CD8-positive, alpha-beta memory T cell (primary cell): ENCODE measurements at places on chromosomes 3 and 15.

GRCh38 chr15:42090781-42091180 lies 3.6 kb downstream of the PLA2G4D start:
- no peak for DNase-seq

GRCh38 chr3:12875857-12876836 lies 34.8 kb upstream of the RPL32 start:
- DNase-seq = peak; percentile 14

DNA sequence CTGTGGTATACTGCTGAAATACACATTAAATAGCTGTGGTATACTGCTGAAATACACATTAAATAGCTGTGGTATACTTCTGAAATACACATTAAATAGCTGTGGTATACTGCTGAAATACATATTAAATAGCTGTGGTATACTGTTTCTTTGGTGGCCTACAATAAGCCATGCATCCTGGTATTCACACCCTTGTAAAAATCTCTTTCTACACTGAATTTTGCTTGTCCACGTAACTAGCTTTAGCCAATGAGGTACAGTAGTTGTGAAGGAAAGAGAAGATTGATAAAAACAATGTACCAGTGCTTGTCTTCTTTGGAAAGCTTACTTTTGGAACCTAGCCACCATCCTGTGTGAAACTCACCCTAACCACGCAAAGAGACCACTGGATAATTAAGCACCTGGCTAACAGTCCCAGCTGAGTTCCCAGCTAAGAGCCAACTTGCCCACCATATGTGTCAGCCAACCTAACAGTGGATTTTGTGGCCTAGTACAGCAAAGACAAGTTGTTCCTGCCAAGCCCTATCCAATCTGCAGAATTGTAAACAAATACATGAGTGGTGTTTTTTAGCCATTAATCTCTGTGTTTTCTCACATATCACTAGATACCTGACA lies 103.4 kb upstream of the MELTF start:
- no peak for DNase-seq

DNA sequence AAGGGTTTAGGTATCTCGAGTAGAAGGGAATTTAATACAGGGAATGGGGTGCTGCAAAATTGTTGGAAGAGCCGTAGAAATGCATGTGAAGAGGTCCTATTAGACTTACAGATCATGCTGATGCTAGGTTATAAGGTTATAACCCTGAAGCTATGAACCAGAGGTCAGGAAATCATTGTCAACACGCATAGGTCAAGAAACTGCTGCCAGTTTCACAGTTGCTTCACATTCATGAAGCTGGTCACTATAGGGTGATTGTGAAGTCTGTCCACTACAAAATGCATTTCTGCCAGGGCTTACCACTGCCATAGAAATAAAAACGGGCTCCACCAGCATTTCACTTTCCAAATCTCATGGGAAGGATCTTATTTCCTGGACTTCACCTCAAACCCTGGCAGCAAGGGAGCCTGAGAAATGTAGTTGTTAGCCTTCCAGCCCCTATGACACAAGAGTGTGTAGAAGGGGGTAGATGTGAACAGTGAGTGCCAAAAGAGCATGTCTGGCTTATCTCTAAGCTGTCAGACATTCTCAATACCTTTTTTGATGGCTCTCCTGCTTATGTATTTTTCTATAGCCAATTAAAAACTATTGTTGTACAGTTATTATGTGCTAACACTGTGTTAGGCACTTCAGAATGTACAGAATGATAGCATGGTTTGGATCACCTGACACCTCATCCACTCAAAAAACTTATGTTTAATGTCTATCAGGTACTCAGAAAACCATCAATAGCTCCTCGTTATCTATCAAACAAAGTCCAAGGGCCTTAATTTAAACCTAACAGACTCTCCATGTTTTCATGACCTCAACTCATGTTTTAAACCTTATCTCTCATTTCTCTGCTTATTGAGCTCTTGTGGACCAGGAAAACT lies 148.3 kb upstream of the TSC22D2 start:
- DNase-seq = no peak

GRCh38 chr15:92833106-92833433 lies 67.1 kb upstream of the CHD2 start:
- DNase-seq = no peak

GRCh38 chr3:186949281-186949982 lies 19.1 kb downstream of the ST6GAL1 start:
- no peak for DNase-seq

DNA sequence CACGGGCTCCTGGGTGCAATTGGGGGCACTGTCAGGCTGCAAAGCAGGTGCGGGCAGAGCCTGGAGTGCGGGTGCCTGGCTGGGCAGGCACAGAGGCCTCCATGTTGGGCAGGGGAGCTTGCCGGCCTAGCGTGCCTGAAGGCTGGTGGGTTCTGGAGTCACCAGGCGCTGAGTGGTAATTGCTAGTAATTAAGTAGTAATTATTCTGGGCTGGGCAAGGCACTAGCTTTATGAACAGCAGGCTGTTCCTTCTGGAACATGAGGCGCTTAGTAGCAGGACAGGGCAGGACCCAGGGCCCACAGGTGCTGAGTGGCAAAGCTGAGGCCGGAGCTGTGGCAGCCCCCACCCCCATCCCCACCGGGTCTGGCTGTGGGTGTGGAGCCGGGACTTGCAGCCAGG lies 25.3 kb downstream of the PLXNA1 start:
- DNase-seq = no peak

DNA sequence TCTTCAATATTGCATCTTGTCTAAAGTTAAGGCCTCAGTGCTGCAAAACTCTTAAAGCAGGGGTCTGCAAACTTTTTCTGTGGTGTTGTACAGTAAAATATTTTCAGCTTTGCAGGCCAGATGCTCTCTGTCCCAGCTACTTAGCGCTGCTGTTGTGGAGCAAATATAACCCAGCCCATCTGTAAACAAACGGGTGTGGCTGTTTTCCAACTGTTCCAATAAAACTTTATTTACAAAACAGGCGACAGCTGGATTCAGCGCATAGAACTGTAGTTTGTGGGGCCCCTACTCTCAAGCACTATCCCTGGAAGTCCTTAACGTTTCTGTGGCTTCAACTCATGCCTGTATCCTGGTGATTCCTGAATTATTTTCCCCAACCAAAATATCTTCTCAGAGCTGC lies 365.0 kb downstream of the FOXP1 start:
- no peak for DNase-seq

DNA sequence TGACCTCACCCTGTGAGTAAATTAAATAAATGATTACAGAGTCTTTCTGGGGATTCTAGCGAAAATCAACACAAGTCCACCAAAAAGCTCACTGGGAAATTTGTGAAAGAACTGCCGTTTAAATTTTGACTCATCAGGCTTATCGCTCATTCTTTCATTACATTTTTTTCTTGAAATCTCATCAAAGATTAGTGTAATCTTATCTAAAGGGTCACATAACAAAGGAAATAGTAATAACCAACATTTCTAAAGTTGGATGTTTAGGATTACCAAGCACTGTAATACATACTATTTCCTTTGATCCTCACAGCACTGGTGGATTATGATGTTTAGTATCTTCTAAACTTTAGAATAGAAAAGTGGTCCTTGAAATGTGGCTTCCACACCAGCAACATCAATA lies 111.1 kb upstream of the CBLB start:
- no peak for DNase-seq

DNA sequence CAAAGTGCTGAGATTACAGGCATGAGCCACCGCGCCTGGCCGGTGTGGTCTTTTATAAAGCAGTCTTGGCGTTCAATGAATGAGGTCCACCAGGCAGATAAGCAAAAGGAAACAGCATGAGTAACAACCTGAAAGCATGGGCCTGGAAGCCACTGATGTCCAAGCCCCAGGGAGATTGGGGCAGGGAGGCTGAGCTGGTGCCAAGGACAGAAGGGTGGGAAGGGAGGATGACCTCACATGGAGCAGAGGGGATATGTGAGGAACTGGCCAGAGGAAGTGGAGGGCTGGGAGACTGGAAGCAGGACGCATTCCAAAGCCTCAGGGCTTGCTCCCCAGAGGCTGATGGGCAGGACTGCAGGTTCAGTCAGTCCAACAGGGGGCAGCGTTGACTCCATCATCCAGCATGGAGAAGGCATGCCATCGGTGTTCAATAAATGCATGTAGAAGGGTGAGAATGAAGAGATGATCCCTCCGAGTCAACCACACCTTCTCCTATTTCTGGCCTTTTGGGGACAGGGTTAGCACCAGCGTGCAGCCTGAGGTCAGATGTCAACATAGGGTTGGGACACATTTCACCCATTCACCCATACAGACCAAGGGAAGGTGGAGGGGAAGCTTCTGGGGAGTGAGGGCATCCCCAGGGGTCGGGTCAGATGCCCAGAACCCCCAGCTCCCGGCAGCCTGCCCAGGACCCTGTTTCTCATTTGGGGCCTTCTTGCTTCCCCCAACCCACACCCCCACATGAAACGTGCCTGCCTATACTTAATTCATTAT lies 14.8 kb downstream of the MYL3 start:
- DNase-seq = no peak

DNA sequence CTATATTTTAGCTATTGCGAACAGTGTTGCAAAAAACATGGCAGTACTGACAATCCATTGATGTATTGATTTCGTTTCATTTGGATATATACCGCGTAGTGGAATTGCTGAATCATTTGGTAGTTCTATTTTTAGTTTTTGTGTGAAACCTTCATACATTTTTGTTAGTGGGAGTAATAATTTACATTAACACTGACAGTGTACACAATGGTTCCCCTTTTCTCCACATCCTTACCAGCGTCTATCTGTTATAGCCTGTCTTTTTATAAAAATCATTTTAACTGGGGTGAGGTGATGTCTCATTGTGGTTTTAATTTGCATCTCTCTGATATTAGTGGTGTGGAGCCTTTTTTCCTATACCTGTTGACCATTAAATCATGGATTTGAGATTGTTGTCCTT lies 392.4 kb upstream of the ALCAM start:
- no peak for DNase-seq

DNA sequence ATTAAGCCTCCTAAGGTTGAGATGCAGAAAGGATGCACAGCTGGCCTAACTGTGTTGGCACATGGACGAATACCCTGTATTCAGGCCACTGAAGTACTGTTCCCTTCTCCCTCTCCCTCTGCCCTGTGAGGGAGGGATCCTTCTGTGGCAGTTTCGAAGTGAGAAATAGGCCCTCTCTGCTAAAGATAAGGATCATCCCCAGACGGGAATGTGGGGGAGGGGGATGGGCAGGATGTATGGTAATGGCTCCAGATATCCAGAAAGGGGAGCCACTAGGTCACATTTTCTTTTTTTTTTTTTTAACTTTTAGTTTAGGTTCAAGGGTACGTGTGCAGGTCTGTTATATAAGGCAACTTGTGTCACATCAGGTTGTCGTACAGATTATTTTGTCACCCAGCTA lies 463.1 kb downstream of the TBL1XR1 start:
- DNase-seq = no peak

- no peak for DNase-seq
These were observed 56.7 kb downstream of the MYO1E start for GRCh38 chr15:59315914-59316451.

- DNase-seq = peak; percentile 12
These were observed 18.5 kb upstream of the C3orf62 start for GRCh38 chr3:49295489-49296058.

GRCh38 chr3:143535994-143536784 lies 312.1 kb downstream of the SLC9A9 start:
- no peak for DNase-seq

DNA sequence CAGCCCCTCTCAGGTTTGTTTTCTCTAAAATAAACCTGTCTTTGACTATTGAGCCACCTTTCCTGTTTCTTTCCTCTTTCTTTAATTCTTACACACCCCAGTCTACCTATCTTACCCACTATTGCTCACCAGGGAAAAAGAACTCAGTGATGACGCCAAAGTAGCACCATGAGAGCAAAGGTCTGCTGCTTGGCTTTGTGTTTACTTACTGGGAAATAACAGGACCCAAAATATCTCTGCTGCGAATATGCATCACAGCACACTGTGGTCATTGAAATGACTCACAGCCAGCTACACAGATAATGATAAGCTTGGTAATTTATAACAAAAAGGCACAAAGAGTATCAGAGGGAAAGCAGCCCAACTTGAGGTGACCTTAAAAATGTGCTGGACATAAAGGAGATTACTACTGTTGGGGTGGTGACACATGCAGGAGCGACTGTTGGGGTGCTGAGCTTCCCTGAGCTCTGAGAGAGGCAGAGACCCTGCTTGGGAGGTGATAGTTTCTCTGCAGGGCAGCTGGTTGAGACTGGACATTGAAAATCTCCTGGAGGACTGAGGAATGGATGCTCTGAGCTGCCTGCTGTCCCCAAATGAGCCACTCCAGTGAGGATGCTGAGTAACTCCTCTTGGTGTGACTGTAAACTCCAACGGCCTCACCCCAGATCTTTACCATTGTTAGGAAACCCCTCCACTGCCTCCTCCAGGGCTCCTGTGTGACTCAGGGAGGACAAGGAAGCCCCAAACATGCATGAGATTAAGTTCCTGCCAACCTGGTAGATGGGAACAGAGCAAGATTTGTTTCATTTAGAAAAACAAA lies 14.5 kb downstream of the EFCAB12 start:
- no peak for DNase-seq

DNA sequence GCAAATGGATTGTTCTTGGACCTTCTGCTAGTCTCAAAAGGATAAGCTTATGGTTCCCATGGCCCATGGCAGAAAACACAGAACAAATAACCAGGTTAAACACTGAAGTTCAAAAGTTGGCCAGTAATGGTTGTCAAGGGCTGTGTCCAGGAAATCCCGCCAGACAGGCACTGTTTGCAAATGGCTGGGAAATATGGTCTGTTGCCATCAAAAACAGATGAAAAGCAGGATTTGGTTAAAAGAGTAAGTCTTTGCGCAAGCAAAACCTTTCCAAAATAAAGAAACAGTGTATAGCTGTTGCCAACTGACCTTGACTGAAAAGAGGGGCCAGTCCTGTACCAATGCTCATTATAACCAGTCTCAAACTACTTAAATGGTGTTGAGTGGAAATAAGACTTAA lies 58.6 kb downstream of the WWTR1 start:
- DNase-seq = no peak

- DNase-seq = no peak
These were observed 5.2 kb downstream of the TPM1 start for GRCh38 chr15:63047792-63048114.

- DNase-seq = no peak
These were observed 10.4 kb downstream of the SLC12A8 start for GRCh38 chr3:125202197-125202596.

- DNase-seq = no peak
These were observed 31.0 kb upstream of the KLHL25 start for GRCh38 chr15:85825719-85826118.

DNA sequence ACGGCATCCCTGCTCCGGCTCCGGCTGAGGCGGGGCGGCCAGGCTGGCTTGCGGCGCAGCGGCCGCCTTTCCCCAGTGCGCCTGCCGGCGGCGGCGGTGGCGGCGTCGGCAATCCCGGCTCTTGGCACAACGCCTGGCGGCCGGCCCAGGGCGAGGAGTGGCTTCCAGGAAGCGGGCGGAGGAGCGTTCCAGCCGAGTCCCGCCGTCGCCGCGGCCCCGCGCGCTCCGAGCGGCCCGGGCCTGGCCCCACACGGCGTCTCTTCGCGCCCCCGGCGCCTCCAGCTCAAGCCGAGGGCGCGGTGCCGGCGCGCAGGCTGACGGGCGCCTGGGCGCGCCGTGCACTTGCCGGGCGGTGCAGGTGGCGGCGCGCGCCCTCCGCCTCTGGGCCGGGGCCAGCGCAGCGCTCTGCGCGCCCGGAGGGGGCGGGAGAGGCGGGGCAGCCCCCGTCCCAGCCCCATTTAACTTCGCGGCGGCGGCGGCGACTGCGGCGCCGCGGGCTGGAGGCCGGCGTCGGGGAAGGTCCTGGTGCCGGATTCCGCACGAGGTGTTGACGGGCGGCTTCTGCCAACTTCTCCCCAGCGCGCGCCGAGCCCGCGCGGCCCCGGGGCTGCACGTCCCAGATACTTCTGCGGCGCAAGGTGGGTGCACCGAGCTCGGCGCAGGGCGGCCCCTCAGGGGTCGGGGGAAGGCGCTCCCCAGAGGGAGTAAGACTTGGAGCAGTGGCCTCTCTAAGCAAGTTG lies at the start of gene ADAMTSL3:
TSS of gene ADAMTSL3 (plus strand) at position 485 of the 740 bp plus-strand sequence. CDS start 1,639 bp downstream, outside the sequence.
- DNase-seq = no peak
